ENCODE measurements at places on chromosomes 5 and 9.
A peak's percentile ranks its signal among the peaks of the same experiment; 100 is the strongest.

GRCh38 chr9:99012957-99013512, 69.3 kb downstream of the COL15A1 start:
- no peak for DNase-seq

DNA sequence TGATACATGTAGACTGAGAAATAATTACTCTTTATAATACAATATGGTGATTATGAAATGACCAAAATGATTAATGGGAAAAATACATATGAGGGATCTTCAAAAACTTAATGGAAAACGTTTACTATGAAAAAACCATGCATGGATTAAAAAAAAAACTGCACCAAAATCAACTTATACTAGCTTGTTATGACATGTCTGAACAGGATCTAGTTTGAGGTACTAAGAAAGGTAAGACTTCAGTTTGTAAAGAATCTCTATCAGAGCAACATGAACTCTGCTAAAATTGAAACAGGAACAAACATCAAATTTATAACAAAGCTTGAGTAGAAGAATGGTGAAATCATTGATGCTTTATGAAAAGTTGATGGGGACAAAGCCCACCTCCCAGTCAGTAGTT, 178.0 kb downstream of the SLIT3 start:
- no peak for DNase-seq

DNA sequence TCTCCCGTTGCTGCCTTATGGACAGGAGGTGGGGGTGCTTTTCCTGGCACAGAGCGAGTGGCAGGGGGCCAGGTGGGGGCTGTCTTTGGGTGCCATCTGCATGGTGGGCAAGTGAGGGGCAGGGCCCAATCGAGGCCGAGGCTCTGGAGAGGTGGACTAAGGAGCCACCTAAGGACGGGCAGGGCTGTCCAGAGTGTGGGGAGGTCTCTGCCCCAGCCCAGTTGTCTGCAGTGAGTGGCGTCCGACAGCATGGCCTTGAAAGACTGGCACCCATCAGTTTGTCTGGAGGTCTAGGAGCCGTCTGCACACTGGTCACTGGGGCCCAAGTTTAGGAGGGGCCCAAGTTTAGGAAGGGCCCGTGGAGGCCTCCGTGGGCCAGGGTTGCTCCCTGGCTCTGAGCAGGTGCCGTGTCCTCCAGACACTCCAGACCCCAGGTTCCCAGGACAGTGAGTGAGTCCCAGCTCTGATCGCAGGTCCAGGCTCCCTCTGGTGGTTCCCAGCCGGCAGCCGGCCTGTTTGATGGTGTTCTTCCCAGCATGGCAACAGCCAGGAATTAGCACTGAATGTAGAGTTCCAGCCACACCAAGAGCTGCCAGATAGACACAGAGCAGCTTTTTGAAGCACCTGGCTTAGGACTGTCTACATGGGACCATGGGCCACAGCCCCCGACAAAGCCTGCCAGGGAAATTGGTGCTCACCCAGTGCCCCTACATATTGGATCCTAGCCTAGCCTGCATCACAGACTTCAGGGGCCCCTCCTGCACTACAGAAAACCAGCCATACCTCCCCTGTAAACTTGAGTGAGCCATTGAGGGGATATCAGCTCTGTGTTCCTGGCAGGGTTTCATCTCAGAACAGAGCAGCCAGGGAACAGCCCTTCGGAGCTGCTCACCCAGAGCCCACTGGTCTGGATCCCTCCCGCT, 120.9 kb downstream of the WNK2 start:
- DNase-seq, result peak; percentile 21

DNA sequence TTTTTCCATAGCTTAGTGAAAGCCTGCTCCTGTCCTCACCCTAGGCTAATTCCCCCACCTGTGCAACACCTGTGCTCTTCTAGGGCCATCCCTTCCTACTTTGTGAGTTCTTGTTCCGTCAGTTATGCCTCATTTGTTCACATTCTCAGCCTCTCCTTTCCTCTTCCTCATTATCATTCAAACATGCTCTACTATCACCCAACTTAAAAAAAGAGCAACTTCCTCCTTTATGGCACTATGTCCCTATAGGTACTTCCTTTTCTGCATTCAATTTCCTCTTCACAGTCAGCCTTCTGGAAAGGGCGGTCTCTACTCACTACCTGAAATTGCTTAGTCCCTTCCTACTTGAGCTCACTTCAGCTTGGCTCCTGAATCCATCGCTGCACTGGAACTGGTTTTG, 111.8 kb upstream of the LHFPL2 start:
- no peak for DNase-seq

GRCh38 chr5:157923765-157924164, 64.8 kb upstream of the CLINT1 start:
- no peak for DNase-seq

- DNase-seq, result peak; percentile 66
Observed at GRCh38 chr5:77423022-77423750, 68.9 kb downstream of the WDR41 start.

DNA sequence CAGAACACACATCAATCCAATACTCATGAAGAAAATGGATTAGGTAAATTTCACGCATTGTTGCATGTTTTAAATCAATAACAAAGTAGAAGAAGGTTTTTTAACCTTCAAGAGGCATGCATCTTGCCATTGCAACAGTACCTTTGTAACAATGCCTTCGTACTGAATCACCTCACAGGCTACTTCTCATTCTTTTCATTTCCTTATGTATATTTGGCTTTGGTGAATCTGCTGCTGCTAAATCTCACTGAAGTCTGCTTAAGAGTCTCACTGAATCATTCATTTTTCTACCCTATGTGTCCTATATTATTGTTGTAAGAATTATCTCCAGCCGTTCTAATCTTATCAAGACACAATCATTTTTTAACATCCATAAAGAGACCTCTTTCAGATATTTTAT, 152.5 kb downstream of the CDH10 start:
- peak; percentile 1 for DNase-seq

GRCh38 chr5:23372177-23372576, 135.2 kb upstream of the PRDM9 start:
- no peak for DNase-seq

GRCh38 chr9:117945286-117945685, 241.1 kb downstream of the TLR4 start:
- no peak for DNase-seq

GRCh38 chr9:69093471-69094103, 58.0 kb downstream of the FXN start:
- no peak for DNase-seq

DNA sequence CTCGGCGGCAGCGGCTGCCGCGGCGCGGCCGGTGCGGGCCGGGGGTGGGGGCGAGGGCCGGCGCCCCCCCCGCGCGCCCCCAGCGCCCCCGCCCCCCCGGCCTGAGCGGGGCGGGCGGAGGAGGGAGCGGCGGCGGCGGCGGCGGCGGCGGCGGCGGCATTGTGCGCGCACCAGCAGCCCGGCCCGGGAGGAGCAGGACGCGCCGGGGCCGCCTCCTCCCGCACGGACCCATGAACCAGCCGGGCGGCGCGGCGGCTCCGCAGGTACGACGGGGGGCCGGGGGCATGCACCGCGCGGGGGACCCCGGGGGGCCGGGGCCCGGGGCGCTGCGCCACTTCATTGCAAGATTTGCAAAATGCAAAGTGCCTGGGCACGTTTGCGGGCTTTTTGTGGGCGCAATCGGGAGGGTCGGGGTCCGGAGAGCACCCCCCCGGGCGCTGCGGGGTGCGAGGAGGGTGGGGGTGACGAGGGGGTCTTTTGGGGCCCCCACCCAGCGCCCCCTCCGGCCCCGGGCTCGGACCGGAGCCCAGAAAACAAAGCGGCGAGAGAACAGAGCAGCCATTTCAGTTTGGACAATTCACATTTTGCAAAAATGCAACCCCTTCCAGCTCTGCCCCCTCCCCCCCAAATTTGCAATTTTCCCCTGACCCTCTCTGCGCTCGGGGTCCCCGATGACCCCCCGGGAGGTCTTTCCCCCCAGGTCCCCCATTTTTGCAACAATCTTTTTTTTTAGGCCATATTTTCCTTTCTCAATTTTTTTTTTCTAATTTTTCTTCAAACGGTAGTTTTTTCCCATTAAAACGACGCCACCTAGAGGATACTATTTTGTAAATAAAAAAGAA, at the start of gene ZNF618:
Gene ZNF618 (plus strand): TSS at position 159 of the 842 bp plus-strand sequence. CDS start 72 bp downstream, at position 231.
- DNase-seq, result no peak

- DNase-seq, result no peak
Observed at GRCh38 chr5:138594305-138595058, 19.3 kb upstream of the HSPA9 start.
